Stimulated activated CD4-positive, alpha-beta T cell treated with anti-CD3 and anti-CD28 coated beads, TNF-alpha, amount 100 ng/mL, for 1 hour (primary cell): ENCODE measurements at places on chromosomes 5 and 9.

GRCh38 chr9:70035691-70036090 lies 8.0 kb upstream of the MAMDC2 start:
- no peak for DNase-seq

DNA sequence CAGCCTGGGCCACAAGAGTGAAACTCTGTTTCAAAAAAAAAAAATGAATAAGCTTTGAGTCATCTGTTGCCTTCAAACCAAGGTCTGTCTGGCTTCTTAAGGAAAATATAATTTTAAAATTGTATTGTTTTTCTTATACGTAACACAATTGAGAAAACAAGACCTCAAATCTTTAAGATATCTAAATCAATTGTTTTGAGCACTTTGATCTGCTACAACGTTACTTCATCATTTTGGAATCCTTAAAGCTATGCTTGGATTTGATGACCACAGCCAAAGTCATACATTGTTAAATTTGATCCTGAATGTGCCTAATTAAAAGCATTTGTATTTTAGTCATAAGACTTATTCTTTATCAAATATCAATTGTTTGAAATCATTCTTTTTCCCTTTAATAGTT lies 37.7 kb upstream of the VCAN start:
- no peak for DNase-seq

DNA sequence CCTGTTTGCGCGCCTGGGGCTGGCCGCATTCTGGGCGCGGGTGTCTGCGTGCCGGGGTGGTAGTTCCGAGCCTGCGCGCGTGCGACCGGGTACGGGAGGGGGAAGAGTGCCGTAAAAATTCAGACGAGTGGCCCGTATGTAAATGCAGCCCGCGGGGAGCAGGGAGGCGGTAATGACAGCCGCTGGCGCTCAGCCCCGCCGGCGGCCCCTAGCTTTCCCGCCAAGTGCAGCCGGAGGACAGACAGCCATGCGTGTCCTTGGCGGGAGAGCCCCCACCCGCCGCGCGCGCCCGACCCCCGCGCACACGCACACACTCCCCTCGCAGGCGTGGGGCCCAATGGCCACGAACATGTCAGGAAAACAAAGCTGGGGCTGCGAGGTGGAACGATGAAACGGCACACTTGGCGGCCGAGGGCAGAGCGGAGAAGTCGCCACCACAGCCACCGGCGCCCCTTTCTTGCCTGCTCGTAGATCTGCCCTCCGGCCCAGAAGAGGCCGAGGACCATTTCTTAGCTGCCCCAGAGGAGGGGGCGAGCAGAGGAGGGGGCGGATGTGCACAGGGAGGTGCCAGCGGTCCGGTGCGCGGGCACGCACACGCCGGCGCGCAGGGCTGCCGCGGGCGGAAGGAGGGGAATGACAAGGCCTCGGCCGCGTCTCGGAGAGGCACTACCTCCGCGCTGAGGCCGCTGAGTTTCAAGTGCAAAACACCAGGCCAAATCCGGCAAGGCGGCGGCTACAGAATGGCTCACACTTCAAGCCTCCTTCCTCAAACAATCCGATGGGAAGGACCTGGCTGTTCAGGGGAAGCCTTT lies 208.4 kb downstream of the MEF2C start:
- no peak for DNase-seq

- no peak for DNase-seq
These were observed 125.6 kb upstream of the PPP1R26 start for GRCh38 chr9:135353935-135354334.

GRCh38 chr9:129012893-129013448 lies 15.2 kb downstream of the SH3GLB2 start:
- no peak for DNase-seq

DNA sequence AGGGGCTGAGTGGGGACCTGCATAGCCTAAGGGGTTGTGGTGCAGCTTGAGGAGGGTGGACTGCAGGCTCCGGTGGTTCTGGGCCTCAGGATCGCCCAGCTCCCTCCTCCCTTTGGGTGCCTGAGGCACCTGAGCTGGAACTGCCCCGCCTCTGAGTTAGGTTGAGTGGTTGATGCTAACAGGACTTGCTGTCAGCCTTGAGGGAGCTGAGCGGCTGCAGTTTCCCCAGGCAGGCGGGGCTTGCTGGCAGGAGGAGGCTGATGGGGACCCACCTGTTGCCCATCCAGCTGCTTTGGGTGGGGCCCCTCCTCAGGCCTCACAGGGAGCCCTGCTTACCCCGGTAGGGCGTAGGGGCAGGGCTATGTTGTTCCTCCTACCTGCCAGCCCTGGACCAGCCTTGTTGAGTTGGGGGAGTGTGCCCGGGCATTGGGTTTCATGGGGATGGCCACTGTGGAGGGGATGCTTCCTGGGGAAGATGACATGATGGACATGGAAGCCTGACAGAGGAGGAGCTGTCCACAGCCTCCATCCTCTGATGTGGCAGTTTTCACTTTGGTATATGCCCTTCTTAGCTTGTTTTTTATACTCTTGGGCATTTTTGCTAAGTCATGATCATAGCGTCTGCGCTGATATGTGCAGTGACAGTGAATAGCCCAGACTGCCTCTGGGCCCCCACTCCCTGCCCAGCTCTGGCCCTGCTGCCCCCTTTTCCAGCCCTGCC lies 14.3 kb downstream of the WNK2 start:
- DNase-seq, result no peak

GRCh38 chr5:6522331-6522730 lies 73.7 kb downstream of the UBE2QL1 start:
- DNase-seq, result no peak

- DNase-seq, result no peak
These were observed 35.1 kb upstream of the ORM1 start for GRCh38 chr9:114287763-114288192.

DNA sequence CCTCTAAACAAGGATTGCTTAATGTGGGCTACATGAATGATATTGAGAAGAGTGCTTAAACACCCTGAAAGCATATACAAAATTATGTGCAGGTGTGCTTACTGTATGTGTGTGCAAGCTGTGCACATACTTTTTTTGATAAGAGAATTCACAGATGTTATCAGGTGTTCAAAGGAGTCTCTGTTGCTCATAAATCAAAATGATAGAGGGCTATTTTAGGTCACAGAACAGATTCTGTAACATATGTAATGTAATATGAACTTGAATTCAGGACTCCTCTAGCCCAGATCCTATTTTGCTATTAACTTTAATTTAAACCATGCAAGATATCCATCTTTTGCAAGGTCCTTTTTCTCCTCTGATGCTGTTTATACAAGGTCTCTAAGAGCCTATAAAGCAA lies 38.2 kb downstream of the CCDC192 start:
- DNase-seq, result no peak

GRCh38 chr9:90441814-90442213 lies 200.8 kb downstream of the DIRAS2 start:
- no peak for DNase-seq

DNA sequence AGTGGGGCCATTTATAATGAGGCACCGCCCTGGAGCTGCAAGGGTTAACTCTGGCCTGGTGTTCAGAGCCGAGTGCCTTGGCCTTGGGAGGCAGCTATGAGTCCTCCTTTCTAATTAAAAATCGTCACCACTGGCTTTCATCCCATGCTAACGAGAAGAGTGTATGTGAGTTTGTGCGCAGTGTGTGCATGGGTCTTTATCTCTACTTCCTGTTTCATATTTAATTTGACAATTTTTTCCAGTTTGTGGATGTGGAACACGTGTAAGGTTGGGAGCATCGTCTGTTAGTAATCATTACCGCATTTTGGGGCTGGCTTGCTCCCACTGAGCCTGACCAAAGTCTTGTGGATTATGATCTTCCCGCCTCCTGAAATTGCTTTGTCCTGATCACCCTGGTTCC lies 76.4 kb downstream of the NDFIP1 start:
- no peak for DNase-seq

- no peak for DNase-seq
These were observed 116.1 kb upstream of the RASA1 start for GRCh38 chr5:87151547-87151946.

DNA sequence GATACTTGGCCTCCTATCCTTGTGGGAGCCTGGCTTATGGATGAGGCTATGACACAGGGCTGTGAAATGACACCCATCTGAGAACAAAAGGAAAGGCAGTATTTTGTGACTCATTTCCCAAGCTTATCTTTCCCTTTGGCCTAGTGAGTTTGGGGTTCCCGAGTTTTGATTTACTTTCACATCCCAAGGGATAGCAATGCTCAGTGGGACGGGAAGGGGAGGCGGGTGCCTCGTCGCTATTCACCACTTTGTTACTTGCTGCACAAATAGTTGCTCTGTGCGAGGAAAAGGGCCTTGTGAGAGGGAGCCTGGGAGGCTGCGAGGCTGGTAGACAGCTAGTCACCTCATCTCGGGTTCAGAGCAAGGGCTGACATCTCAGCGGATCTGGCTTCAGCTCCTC lies 59.1 kb upstream of the ENTREP1 start:
- no peak for DNase-seq

GRCh38 chr5:107604146-107604910 lies 66.4 kb downstream of the EFNA5 start:
- DNase-seq, result no peak

DNA sequence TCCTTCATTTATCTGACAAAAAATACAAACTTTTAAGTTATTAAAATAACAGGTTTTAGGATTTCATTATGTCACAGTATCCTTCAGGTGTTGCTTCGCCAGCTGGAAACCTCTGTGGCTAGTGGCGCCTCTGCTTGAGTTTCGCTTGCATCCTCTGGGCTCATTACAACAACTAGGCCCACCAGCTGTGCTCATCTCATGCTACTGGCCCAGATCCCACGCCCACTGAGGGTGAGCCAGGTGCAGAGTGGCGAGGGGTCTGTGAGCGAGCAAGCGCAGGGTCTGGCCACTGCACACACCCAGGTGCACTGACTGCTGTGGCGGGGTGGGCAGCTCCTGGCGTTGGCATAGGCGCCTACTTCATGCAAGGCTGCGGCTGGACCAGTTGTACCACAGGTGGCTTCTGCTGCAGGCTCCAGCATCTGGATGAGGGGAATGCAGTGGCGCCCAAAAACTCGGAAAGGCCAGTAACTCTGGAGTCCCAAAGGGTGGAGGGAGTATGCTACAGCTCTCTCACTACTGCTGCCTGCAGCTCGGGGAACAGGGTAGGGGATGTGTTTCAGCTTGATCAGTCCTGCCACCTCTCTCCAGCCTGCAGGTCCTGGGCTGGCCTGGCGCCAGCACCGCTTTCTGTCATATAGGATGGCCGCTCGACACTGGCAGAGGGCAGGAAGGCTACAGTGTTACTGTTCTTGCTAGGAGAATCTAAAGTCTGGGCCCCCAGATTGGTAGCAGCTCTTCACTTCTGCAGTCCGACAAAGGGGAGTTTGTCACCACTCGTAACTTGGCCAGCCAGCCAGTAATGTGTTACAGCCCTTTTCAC lies 452.1 kb downstream of the TUSC1 start:
- DNase-seq, result no peak

DNA sequence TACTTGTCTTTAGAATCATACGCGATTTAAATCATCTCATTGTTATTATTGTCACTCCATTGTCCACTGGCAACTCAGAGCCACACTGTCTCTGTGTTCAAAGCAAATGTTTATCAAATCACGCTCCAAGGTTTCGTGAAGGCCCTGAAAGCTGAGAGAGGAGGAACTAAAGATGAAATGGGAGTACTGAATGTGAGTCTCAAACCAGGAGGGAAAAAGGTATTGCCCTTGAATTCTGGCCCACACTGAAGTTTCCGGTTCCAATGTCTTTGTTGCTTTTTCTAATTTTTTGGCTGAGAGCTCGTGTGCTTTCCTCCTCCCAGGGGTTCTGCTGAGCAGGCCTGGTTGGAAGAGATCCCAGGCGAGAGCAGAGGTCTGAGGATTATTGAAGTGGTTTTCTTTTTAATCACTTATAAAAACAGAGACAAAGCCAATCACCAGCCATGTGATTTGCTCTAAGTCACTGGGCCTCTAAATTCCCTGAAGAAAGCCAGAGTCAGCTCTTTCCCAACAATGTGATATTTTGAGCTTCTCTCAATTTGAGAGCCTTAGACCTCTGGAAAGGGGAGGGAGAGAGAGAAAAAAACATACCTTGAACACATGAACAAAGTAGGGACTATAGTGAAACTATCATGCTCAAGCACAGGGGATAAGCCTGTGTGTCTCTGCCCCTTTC lies 420.8 kb upstream of the GRAMD2B start:
- DNase-seq, result no peak

GRCh38 chr5:138460032-138460693 lies 5.1 kb upstream of the EGR1 start:
- no peak for DNase-seq

DNA sequence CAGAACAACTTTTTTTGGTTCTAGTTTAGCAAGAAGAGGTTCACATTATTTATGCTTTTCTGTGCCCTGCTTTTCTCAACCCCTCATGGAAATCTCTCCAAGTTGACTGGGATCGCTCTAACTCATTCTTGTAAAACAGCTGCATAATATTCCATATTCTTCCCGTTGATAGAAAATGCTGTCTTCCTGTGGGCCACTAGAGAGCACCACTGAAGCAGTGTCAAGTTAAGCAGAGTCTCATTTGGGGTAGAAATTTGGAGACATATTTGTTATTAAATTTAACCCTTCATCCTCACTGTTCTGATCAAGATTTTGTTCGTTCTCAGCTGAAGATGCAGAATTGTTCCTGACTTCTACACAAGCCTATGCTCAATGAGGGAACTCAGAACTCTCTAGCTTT lies 140.1 kb downstream of the CEMIP2 start:
- DNase-seq, result no peak
